ENCODE measurements at places on chromosomes 6 and 20. TPM values are rescaled to one million over a fixed set of nuclear protein-coding genes. Genes with fewer than 3 reads are reported as not detected.

DNA sequence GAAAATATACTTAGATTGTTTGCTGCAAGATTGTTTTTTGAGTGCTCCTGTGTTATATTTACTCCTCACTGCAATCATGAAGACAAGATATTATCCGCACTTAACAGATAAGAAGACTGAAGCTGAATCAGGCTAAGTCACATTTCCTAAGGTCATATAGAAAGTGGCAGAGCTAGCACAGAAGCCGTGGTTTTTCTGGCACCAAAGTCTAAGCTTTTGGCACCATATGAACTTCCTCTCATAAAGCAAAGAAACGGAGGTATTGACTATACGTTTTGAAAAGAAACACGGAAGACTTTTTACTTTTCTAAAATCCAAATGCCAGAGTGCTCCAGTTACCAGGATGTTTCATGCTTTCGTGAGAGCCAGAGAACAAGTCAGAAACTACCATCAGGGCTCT is 9.3 kb upstream of the DTD1 start:
- no peaks in the 10 kb centered on the region for H3K36me3 ChIP-seq
- no peak overlapping the region for H3K4me3 ChIP-seq
- H3K4me1 ChIP-seq = peaks cover 7% of the 10 kb centered on the region
- no peak for DNase-seq
- H3K27me3 ChIP-seq = peaks cover 2% of the 10 kb centered on the region
- no peak overlapping the region for H3K27ac ChIP-seq

GRCh38 chr6:87431263-87431662 is 23.5 kb downstream of the CFAP206 start:
- H3K27ac ChIP-seq = no peak overlapping the region
- no peak overlapping the region for H3K4me3 ChIP-seq
- no peaks in the 10 kb centered on the region for H3K27me3 ChIP-seq
- H3K36me3 ChIP-seq = no peaks in the 10 kb centered on the region

DNA sequence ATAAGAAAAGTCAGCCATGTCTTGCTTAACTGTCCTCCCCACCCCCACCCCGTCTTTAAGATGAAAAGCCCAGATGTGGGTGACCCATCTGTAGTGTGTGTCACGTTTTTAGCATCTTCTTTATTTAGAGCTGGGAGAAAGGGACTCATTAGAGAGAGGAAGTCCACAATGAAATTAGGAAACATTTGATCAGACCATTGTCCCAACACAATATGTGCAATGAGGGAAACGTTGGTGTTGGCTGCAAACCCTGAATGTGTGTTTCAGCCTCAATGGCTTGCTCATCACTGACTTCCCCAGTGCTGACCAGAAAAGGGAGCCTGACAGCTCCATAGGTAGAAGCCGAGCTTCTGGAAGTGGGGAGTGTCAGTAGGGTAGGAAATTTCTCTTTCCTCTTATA is 475.7 kb downstream of the CD83 start:
- H3K4me3 ChIP-seq = no peak overlapping the region
- no peaks in the 10 kb centered on the region for H3K4me1 ChIP-seq
- H3K27ac ChIP-seq = no peak overlapping the region
- DNase-seq = no peak
- H3K36me3 ChIP-seq = no peaks in the 10 kb centered on the region

GRCh38 chr20:47972916-47973309 is 187.6 kb upstream of the SULF2 start:
- no peak overlapping the region for H3K4me3 ChIP-seq
- peaks cover 2% of the 10 kb centered on the region for H3K27me3 ChIP-seq
- H3K27ac ChIP-seq = no peak overlapping the region
- peaks cover 4% of the 10 kb centered on the region for H3K36me3 ChIP-seq
- H3K4me1 ChIP-seq = no peaks in the 10 kb centered on the region

GRCh38 chr6:3208098-3208774 is 19.2 kb downstream of the TUBB2B start:
- H3K4me3 ChIP-seq = peak overlapping the region; percentile 82
- no peaks in the 10 kb centered on the region for H3K36me3 ChIP-seq
- H3K27me3 ChIP-seq = no peaks in the 10 kb centered on the region
- H3K27ac ChIP-seq = peak overlapping the region; percentile 96
- peak; percentile 89 for DNase-seq

- no peak overlapping the region for H3K4me3 ChIP-seq
- peaks cover 16% of the 10 kb centered on the region for H3K36me3 ChIP-seq
- no peaks in the 10 kb centered on the region for H3K27me3 ChIP-seq
Observed at GRCh38 chr6:161169696-161170095, 104.2 kb downstream of the AGPAT4 start.

GRCh38 chr6:31092769-31093505 is 19.4 kb downstream of the C6orf15 start:
- H3K4me3 ChIP-seq = no peak overlapping the region
- no peak overlapping the region for H3K27ac ChIP-seq
- DNase-seq = no peak
- peaks cover 15% of the 10 kb centered on the region for H3K4me1 ChIP-seq
- peaks cover 2% of the 10 kb centered on the region for H3K27me3 ChIP-seq

GRCh38 chr6:110708295-110708950 is 106.8 kb downstream of the CDK19 start:
- no peaks in the 10 kb centered on the region for H3K27me3 ChIP-seq
- peaks cover 25% of the 10 kb centered on the region for H3K4me1 ChIP-seq
- peak; percentile 27 for DNase-seq
- H3K27ac ChIP-seq = no peak overlapping the region
- 0 out of 2 replicates have a peak, but pooled peaks cover 4% of the 10 kb centered on the region for H3K36me3 ChIP-seq

- H3K36me3 ChIP-seq = peaks cover 2% of the 10 kb centered on the region
- H3K4me1 ChIP-seq = no peaks in the 10 kb centered on the region
- no peak for DNase-seq
- no peak overlapping the region for H3K27ac ChIP-seq
- no peaks in the 10 kb centered on the region for H3K27me3 ChIP-seq
Observed at GRCh38 chr20:16952965-16953364, 204.8 kb downstream of the OTOR start.

DNA sequence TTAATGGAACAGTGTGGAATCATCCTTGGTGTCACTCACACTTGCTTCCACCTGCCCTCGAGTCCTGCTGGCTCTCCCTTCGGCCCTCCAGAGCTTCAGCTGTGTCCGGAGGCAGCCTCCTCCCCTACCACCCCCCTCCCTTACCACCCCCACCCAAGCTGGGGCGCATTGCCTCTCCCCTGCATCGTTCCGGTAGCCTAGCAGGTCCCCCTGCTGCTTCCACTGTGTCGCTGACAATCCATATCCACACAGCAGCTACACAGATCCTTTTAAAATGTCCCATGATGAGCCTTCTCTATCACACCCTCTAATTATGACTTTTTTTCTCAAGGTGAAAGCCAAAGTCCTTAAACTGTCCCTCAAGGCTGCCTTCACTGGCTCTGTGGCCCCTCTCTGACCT is 117.6 kb downstream of the TIAM2 start:
- H3K27ac ChIP-seq = no peak overlapping the region
- H3K4me3 ChIP-seq = no peak overlapping the region
- H3K36me3 ChIP-seq = peaks cover 3% of the 10 kb centered on the region
- peaks cover 28% of the 10 kb centered on the region for H3K4me1 ChIP-seq
- DNase-seq = no peak
- H3K27me3 ChIP-seq = no peaks in the 10 kb centered on the region

DNA sequence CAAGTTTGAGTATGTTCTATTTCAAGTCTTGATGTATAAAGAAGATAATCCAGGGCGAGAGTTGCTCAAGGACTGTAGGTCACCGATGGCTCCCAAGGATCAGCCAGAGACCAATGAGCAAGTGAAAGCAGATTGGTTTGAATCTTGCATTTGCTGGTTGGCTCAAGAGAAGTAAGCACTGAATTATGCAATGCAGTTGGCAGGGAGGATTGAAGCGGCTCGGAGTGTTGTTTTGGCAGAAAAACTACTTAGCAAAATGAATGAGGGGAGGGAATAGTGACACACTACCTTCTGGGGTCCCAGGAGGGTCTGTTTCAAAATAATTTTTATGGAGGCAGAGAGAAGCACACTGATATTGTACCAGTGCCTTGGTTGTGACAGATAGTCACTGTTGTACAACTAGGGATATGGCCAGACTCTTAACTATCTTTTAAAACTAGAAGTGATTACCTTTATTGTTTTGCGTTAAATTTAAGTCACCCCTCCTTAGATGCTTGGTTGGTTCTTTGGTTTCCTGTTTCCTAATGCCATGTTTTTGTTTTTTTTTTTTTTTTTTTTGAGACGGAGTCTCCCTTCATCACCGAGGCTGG is 15.7 kb downstream of the SASH1 start:
- peak overlapping the region; percentile 4 for H3K27ac ChIP-seq
- peaks cover 23% of the 10 kb centered on the region for H3K4me1 ChIP-seq
- no peaks in the 10 kb centered on the region for H3K27me3 ChIP-seq

DNA sequence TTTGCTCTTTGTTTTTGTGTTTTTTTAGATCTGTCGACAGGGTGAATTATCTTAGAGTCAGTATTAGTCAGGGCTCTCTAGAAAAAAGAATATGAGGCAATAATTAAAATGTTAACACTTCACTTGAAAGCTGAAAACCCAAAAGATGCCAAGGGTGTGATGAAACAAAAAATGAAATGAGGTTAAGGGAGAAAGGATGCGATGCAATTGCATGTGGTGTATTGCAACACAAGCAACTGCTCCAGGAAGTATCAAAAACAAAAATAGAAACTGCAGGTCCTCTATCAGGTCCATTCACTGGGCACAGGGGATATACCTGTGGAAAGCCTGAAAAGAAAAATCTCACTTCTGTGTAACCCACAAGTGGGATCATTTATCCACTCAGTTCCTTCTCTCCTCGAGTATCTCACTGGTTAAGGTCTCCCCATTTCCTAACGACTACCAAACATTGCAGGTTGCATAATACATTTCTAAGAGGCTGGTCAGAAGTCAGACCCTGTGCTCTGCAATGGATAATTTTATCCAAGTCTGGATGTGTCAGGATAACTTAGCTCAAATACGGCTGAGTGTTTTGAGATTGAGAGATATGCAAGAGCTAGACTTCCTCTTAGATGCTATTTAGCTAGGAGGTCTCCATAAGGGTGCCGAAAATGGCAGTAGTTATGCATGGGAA is 257.7 kb upstream of the GJE1 start:
- peaks cover 5% of the 10 kb centered on the region for H3K27me3 ChIP-seq
- no peak overlapping the region for H3K4me3 ChIP-seq
- no peak for DNase-seq
- H3K4me1 ChIP-seq = no peaks in the 10 kb centered on the region
- H3K27ac ChIP-seq = no peak overlapping the region
- no peaks in the 10 kb centered on the region for H3K36me3 ChIP-seq

Gene ARFGEF3
- 0.05 TPM for total RNA-seq

Gene SLC13A3
- 2.2 TPM for total RNA-seq

Gene IL17A
- not detected for total RNA-seq

Gene FILIP1
- total RNA-seq = 0.24 TPM

Gene PLEKHG1
- not detected for total RNA-seq

Data from HFFc6 (cell line).